ENCODE measurements at places on chromosomes 6 and 20.
A peak's percentile ranks its signal among the peaks of the same experiment; 100 is the strongest.

- no peak for DNase-seq
Measured at GRCh38 chr6:84539122-84539856, 225.1 kb downstream of the TBX18 start.

DNA sequence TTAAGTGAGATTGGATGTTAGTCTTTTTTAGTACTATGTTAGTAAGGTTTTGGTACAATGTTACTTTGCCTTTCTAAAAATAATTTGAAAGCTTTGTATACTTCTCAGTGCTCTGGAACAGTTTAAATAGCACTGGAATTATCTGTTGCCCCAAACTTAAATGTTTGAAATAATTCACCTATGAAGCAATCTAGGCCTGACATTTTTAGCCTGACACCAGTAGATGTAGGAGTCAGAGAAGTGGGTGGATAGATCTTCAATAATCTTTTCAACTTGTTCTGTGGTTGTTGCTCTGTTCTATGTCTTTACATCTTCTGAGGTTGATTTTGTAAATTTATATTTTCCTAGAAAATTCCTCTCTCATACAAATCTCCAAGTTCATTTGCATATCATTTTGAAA, 103.1 kb upstream of the ADGRF1 start:
- no peak for DNase-seq

- no peak for DNase-seq
Measured at GRCh38 chr20:36465109-36466080, 75.9 kb upstream of the MYL9 start.

DNA sequence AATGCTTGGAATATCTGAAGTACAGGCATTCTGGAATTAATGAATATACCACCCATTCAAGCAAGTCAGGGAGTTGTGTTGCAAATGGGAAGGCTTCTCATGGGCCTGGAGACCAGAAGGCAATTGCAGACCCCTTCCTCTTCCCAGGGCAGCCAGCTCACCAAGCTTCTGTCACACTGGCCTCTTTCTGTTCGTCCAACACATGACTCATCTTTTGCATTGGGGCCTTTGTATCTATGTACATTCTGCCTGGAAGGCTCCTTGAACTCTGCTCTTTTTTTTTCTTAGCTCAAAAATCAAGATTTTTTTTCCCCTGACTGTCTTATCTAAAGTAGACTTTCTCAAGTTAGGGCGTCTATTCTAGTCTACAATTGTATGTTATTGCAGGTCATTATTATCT, 132.9 kb upstream of the MYLIP start:
- no peak for DNase-seq

DNA sequence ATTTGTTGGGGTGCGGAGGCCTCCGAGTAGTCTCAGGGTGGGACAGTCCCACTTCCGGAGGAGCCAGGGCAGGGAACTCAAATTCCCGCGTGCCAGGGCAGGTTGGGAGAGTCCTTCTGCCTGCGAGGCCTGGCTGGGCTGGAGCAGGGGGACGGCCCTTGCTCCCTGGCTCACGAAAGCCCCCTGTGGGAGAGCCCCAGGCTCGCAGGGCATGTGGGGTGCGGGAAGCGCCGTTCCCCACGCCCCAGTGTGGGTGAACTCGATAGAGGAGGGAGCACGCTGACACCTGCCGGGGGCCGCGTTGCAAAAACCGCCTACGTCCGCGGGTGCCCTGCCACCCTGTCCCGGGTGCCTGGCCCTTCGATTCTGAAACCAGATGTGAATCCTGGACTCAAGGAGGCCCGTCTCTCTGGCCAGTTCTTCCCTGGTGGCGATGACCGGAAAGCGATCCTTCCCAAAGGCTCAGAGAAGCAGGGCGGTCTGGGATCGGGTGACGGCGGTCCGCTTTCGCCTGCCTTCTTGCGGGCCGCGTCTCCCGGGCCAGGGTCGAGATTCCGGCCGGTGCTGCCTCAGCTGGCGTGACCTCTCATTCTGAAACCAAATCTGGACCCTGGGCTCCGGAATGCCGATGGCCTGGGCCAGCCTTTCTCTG, 1846.5 kb upstream of the DEFB115 start:
- DNase-seq: no peak

GRCh38 chr6:92623431-92623830, 795.9 kb downstream of the EPHA7 start:
- no peak for DNase-seq

- DNase-seq: no peak
Measured at GRCh38 chr6:146901940-146902816, 302.0 kb upstream of the STXBP5 start.

DNA sequence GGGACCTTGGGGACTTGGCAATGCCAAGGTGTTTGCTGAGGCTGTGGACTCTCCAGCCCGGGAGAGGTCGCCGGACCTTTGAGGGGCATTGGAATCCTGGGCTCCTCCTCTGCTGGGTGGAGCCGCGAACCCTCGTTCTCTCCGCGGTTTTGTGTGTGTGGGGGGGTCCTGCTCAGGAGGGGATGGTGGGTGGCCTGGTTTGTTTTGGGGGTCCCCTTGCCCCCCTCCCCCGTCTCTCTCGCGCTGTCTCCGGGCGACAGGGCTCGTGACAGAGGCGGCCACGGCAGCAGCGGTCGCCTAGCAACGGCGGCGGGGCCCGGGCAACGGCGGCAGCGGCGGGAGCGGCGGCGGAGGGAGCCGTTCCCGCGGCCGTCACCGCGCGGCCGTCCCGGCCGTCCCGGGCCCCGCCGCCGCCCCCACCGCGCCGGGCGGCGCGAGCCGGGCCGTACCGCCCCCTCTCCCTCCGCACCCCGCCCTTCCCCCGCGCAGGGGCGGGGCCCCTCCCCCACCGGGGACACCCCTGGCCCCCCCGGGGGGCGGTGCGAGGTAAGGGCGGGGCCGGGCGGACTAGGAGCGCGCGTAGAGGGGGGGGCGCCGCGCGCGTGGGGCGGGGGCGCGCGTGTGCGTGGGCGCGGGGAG, 7.8 kb downstream of the SYNGAP1 start:
- peak; percentile 78 for DNase-seq

DNA sequence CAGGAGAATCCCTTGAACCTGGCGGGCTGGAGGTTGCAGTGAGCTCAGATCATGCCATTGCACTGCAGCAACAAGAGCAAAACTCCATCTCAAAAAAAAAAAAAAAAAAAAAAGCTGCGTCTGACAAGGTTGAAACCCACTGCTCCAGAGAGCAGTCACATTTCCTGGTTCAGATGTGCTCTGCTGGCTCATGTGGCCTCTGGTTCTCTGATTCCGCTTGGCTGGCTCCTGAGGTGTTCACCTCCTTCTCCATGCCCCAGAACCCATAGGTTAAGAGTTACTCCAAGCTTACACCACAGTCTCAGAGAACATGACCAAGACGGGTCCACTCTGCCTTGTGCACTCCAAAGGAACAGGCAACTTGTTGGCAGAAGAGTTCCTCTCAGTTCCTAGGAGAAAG, 8.8 kb upstream of the CNR1 start:
- no peak for DNase-seq

GRCh38 chr6:13303668-13304017, 24.7 kb downstream of the TBC1D7 start:
- DNase-seq: no peak

DNA sequence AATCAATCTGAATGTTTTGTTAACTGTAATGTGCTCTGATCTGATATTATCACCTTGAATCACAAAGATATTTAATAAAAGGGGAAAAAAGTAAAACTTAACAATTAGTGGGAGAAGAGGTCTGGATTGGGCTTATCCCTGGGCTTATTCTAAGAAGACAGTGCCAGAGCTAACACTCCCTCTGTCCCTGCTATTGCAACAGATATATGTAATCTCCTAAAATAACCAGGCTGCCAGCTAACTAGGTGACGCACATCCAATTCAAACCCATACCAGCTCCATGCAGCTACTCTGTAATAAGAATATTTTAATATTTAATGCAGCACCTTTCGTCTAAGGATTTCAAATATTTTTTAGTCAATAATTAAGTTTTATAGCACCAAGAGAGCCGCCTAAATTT, 330.1 kb upstream of the MARCKS start:
- no peak for DNase-seq

DNA sequence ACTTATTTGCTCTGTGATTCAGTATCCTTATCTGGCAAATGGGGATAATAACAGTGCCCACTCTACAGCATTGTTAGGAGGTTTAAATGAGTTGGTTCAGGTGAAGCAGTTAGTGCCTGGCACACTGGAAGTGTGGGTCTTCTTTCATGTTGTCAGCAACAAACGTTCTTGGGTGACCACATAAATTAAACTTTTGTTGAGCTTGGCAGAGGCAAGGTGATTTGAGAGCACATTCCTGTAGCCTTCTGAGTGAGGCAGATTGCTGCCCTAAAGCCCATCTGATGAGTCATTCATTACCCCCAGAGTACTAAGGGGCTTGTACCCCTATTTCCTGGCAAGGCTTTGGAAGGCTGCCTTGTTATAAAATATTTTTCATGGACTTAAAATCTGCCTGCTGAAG, 25.8 kb downstream of the SEC23B start:
- no peak for DNase-seq

DNA sequence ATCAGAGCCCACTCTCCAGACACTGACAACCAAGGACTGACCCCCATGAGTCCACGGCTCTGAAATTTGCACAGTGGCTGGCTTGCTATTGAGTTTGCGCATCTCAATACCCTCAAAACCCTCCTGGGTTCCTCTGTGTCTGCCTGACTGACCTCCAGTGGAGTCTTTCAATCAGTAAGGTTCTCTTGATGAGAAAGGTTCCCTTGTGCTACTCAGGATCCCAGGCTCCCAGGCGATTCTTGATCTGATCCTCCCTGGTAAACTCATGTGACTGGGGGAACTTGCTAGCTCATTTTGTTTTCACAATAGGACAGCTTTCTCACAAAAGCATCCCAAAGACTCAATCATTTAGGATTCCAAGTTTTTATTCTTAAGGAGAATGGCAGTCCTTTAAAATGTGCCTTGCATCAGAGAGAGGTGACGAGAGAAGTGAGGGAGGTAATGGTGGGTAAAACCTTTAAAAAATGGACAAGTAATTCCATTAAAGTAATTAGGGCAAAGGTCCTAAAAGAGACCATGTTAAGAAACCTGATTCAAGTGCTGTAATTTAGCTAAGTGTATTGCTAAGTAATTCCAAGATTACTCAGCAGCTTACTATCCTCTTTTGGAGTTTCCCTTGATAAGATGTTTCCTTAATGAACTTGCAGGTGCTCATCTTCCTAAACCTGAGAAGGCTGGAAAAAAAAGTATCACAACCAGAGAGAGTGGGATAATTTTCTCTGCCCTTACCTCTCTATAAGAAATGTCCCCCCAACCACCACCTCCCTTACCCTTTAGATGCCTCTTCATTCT, 304.7 kb upstream of the SGK1 start:
- DNase-seq: no peak

- DNase-seq: no peak
Measured at GRCh38 chr6:99187429-99187828, 162.0 kb downstream of the FAXC start.

GRCh38 chr6:111024681-111025080, 42.8 kb downstream of the RPF2 start:
- no peak for DNase-seq

GRCh38 chr6:19925533-19925932, 88.4 kb downstream of the ID4 start:
- no peak for DNase-seq

DNA sequence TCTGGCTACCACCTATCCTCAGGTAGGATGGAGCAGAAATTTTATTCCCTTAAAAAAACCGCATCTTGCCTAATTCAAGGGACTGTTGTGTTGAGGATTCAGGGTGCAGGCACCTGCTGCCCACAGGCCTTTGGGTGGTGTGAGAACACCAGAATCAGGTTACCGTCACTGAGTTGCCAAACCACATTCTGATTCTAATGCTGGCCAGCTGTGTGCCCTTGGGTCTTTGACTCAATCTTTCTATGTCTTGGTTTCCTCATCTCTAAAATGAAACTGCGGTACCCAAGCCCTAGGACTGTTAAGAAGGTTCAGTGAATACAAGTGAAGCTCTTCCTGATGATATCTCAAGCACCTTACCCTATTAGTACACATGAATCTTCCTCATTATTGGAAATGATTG, 827.3 kb downstream of the DHX35 start:
- no peak for DNase-seq

DNA sequence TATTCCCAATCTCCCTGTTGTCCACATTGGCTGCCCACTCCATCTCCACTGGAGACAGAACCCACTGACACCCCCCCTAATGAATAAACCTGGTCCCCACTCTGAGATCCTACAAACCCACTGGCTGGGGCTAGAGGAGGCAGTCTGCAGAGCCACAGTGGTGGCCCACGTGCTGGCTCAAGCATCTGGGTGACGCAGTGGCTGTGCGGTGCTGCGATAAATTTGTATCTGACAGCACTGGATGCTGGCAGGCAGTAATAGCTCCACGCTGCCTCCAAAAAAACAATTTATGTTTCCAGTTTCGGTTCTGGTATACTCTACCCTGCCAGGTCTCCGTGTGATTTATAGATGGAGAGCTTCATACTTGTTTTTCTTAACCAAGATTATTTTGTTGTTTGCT, 87.1 kb upstream of the SYNDIG1 start:
- DNase-seq: peak; percentile 29

- DNase-seq: peak; percentile 39
Measured at GRCh38 chr20:49395183-49395582, 87.3 kb downstream of the KCNB1 start.

DNA sequence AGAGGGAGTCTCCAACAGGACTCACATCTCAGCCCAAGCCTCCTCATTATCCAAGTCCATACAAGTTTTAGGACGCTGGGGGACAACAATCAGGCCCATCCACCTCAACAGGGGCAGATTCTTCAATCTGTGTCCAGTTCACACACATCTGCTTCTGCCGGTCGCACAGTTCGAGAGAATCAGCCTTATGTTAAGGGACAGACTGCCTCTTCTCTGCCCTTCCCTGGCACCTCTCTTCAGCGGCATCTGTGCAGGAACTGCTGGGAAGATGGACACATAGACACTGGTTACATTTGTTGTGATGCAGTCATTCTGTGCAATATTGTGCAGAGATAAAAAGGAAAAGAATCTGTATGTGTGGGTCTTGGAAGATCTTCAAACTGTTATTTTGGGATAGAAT, 21.0 kb downstream of the ULBP1 start:
- no peak for DNase-seq

DNA sequence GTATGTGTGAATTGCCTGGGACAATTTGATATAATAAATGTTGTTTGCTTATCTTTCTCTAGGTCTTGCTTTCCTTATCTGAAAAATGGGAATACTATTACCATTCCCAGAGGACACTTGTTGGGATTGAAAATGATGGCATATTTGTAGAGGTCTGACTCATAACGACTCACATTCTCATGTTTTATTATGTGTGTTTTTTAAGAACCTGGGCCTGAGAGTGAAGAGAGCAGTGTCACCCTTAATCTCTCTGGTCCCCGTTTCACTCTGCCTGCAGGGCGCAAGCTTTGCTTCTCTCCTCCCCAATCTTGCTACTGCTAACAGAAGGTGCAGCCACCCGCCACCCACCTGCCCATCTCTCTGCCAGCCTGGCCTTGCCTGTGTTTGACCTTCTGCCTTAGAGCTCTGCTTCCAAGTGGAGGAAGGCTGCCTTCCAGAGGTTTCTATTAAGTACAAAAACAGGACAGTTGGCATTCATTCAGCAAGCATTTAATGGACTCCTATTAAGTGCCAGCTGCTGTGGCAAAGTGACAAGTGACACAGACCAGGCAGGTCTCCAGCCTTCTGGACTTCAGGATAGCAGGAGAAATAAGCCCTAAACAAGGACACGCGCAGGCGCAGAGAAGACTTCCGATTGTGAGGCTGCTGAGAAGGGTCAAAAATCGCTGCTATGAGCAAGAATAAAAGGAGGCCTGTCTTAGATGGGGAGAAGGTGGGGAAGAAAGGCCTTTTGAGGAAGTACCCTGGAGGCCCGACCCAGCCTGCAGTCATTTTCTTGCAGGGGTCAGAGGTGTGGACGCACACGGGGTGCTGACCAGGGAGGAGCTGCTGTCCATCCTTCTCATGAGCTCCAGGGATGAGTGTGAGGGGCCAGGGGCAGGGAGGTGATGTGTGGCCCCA, 112.5 kb downstream of the JPH2 start:
- peak; percentile 31 for DNase-seq

- no peak for DNase-seq
Measured at GRCh38 chr6:14865531-14866100, 380.3 kb upstream of the JARID2 start.

Measured in ecto neural progenitor cell (in vitro differentiated cells).